ENCODE measurements at places on chromosomes 7 and 10. TPM values are rescaled to one million over a fixed set of nuclear protein-coding genes. Genes with fewer than 3 reads are reported as not detected.

DNA sequence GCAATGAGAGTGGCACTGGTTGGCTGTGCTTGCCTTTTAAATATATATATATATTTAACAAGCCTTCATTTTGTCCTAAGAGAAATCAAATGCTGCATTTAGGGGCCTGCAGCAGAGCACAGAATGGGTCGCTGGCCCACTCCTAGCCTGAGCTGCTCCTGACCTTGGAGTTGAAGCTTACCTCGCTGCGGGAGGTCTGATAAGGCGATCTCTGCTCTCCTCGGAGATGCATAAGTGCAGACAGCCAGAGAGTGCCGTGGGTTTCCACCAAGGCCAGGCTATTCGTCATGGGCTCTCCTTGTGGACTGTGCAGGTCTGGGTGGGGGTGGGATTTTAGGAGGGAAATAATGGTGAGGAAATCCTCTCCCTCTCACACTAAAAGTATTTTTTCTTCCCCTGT lies 99.5 kb upstream of the IKZF1 start:
- no peak for DNase-seq

GRID1 gene
- not detected for total RNA-seq

GRCh38 chr10:76998451-76998850 lies 639.2 kb downstream of the KCNMA1 start:
- no peak for DNase-seq

DNA sequence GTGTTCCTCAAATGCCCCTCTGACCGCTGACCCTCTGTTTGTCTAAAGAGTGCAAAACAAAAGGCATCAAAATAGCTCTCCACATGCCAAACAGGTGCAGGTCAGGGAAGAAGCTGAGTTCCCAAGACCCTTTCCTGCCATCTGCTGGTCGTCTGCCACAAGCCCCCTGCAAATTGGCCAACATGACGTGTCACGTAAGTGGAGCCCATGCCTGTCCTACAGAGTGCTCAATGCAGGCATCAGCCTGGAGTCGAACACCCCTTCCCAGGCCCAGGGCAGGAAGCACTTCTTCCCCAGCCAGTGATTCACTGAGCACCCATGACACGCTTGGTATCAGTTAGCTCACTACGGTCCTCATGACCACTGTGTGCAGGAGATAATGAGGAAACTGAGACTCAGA lies 14.1 kb downstream of the TMEM72 start:
- peak; percentile 36 for DNase-seq

SLC16A9 gene
- total RNA-seq = 0.10 TPM

SCIN gene
- total RNA-seq = 0.39 TPM

DNA sequence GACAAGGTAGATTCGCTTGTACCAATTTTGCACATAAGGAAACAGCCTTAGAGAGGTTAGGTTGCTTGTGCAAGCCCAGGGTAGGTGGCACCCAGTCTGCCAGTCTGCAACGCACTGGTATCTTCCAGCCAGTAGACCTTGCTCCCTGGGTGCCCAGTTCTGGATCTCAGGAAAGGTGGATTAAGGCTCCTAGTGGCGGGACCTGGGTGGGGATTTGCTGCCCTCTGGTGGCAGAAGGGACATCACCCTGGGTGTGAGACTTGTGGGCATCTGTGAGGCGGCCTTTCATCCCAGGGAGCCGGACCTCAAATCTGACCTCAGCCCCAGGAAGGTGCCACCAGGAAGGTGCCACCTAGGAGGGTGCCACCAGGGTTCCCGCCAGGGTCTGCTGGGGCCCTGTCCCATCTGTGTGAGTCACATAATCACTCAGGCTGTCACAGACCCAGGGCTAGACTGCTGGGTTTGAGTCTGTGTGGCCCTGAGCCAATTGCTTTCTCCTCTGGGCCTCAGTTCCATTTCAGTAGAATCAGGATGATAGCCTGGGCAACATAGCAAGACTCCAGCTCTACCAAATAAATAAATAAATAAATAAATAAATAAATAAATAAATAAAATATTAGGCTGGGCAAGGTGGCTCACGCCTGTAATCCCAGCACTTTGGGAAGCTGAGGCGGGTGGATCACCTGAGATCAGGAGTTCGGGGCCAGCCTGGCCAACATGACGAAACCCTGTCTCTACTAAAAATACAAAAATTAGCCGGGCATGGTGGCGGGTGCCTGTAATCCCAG lies 5.3 kb upstream of the PRKRIP1 start:
- DNase-seq = peak; percentile 77

GRCh38 chr7:128322040-128322643 lies 21.6 kb downstream of the RBM28 start:
- peak; percentile 70 for DNase-seq

GRCh38 chr7:151793531-151793951 lies 83.4 kb downstream of the PRKAG2 start:
- DNase-seq = no peak

DNA sequence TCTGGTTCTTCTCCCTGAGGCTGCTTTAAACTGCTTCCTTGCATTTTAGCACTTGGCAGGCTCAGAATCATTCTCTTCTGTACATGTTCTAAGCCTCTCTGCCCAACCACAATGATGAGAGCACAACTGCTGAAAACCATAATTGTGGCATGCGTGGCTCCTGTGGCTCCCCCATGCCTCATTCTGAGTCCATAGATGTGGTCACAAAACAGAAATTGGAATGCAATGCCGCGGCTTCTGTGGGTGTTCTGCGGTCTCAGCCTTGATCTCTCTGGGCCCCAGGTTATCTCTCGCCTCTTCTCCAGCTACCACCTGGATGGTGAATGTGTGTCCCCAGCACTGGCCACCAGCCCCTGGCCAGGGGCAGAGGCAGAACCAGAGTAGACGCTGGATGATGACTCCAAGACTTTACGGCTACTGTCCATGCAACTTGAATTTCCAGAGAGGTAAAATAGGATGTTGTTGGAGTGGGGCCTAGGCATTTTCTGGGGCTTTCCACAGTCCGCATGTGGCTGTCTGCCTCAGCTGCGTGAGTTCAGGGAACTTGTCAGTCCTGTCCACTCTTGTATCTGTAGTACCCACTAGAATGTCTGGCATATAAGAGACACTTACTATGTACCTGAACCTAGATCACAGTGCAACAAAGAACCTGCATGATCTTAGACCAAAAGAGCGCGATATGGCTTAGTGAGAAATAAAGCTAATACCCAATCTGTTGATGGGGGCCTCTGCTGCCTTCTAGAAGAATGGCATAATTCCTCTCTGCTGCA lies 52.4 kb upstream of the ADRB1 start:
- peak; percentile 57 for DNase-seq

GRCh38 chr7:7651479-7651878 lies 10.9 kb downstream of the UMAD1 start:
- no peak for DNase-seq

GIMAP2 gene
- 82.9 TPM for total RNA-seq

DNA sequence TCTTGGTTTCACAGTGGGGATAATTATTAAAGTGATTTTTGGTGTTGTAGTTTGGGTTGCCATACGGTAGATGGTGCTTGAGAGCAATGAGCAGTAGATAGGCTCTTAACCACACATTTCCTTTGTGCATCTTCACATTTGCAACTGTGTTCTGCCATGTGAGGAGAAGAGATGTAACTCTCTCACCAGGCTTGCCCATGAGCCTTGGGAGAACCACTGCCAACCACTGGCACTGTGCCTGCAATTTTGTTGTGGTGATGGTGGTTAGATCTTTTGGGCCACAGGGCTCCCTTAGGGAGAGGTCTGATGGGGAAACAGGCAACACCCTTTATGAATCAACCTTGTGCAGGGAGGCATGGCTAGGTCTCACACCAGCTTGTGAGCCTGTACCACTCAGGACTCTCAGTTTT lies 204.3 kb downstream of the CCDC7 start:
- DNase-seq = peak; percentile 23

All from activated CD8-positive, alpha-beta T cell treated with anti-CD3 and anti-CD28 coated beads, Interleukin-2, amount 10 ng/mL, durations not matched to agents 7 days and 5 days (primary cell).